Activated T-helper 1 cell treated with anti-CD3 and anti-CD28 coated beads, Interleukin-2, amount 50 U/mL, for 16 hours (primary cell): ENCODE measurements at places on chromosomes 3 and 15.
A peak's percentile ranks its signal among the peaks of the same experiment; 100 is the strongest.

DNA sequence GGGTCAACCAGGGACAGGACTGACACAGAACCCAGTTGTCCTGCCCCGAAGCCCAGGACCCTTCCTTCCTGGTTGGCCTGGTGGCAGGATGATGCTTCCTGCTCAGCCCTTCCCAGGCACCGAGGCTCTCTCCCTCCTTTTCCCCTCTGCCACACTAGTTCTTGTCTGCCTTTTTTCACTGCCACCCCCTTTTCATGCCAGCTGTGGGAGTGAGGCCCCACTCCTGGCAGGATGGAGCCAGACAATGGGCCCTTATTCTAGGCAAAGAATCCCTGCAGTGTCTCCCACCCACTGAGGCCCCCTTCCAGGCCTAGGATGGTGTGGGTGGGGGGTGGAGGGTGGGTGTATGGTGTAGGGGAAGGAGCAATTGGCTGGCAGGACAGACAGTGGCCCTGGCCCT, 1.1 kb upstream of the SCAMP5 start:
- no peak for DNase-seq

GRCh38 chr3:133413161-133414020, 13.5 kb downstream of the BFSP2 start:
- DNase-seq: no peak

DNA sequence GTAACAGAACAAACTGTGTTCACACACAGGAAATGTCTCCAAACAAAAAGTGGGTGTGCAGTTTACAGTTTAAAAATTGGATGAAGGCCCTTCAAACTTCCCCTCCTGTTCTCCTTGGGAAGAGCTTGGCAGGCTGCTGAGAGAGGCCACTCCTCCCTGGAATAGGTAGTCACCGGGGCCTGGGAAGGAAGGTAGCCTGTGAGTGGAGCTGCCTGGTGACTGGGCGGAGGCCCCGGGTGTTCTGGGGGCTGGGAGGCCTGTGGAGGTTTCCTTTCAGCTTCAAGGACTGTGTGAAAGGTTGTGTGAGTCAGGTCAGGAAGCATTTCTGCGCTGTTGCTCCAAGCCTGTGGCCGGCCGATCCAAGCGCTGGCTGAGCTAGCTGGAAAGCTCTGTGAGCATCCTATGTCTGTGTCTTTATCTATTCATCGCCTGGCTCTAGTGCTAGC, 14.1 kb downstream of the SLCO3A1 start:
- no peak for DNase-seq

DNA sequence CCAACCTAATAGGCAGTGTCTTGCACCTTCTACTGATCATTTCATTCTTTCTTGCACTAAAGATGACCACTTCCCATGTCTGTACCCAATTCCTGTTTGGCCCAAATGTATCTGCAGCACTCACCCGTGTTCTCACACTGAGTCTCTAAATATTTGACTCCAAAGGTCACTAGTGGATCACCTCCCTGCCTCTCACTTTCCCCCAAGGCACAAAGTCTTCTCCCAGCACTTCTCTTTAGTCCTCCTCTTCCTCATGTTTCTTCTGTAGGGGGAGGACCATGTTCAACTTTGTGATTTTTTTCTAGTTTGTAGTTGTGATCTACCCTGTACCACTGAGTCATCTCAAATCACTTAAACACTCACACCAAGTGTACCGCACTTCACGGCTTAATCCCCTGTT, 13.9 kb downstream of the NR1I2 start:
- no peak for DNase-seq

DNA sequence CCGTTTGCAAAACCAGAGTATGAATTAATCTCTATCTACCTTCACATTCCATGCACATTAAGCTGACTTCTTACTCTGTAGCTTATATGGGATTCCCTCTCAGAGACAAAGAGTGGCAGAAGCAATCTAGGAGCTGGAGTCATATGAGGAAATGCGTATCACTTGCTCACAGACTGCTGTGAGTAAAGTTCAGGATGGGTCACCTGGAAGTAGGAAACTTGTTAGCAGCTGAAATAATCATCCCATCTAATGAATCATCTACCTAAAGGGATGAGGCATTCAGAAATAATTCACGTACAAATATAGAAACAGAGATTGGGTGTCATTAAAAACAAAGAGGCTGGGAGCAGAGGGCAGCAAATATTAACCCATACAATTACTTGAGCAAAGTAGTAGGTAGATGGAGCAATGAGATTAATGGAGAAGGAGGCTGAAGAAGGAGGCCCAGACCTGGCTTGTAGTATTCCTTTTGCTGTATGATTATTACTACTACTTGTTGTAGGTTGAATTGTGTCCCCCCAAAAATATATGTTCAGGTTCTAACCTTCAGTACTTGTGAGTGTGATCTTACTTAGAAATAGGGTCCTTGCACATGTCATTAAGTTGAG, 866.3 kb downstream of the ROBO2 start:
- no peak for DNase-seq

DNA sequence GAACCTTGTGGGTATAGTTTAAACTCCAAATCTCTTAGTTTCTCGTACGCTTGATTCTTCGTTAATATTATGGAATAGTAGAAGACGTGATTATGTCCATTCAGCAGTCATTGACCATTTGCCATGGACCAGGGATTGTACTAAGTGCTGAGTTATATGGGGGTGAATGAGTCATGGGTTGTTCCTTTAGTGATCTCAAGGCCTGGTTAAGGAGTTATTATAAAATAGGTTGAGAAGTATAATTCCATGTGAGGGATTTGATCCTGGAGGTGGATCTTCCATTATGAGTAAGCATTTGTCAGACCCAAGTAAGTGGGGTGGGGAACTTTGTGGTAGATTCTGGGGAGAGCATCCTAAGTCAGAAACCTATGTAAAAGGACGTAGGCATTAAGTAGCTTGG, 15.4 kb downstream of the NR2C2 start:
- DNase-seq: no peak

DNA sequence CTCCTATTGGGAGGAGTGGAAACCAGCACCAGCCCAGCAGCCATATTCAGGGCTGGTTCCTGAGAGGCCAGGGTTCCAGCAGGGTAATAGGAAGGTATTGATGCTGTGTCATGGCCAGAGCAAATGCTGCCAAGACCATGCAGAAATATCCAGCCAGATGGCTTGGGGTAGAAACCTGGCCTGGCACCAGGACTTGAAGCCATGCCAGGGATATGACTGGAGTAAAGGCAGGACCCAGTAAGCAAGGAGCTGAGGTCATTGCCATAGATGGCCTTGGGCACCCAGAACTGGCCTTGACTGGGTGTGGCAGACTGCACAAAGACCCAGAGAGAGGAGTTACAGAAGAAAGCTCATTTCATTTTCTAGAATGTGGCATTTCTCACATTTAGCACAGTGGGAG, 257.6 kb upstream of the GOLGA6L4 start:
- DNase-seq: no peak

DNA sequence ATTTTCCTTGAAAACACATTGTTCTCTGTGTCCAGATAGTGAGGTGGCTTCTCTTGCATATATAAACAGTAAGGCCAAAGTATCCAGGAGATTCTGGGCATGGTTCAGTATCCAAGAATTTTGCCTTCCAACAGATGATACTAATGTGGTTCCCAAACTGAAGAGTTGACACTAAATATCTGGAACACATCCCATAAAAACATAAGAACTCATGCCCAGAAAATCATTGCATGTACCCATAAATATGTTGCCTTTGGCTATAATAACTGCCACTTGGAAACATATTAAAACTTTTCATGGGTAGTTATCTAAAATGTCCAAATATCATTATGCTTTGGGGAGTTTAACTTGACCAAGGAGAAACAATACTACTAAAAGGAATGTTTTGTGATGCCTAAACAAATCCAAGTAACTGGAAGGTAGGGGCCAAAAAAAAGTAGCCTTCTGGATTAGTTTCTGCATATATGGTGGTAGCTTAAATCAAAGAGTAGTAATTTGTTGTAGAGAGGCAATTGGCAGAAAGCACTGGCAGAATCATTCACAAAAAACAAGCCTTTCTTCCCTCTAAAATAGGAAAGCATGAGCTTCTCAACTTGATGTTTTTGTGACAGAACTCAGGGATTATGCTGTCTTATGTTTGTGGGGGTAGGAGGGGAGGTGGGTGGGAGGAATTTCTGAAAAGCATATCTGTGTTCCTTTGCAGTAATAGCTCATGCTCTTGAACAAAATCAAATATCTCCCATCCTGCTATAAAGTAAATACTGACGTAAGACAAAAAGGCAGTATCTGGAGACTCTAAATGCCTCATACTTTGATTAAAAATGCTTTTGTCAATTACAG, 753.9 kb downstream of the TUSC7 start:
- DNase-seq: no peak

DNA sequence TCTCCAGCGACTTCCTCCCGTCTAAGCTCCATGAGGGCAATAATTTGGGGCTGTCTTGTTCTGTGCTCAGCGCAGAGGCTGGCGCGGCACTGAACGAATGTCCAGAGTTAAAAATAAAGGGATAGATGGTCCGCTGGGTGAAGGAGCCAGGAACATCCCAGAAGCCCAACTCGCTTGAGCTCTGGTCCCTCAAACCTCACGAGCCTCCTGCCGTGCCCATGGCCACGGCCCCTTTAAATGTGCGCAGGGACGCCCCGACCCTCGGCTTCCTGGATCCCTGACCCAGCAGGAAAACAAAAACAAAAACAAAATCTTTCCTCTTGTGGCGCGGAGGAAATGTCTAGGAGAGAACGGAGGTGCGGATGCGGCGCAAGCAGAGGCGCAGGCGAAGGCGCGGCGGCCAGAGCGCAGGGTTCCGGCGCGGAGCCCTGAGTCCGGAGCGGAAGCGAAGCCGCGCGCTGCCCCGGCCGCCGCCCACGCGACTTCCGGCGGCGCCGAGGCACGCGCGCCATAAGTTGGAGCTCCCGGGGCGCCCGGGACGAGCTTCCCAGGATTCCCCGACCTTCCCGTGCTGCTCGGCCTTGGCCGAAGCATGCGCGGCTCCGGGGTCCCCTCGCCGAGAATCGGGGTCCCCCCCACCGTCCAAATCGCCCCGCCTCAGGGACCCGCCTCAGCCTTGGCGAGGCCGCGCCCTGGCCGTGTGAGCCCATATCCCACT, 52.9 kb upstream of the WNT7A start:
- DNase-seq: no peak

- no peak for DNase-seq
Observed at GRCh38 chr3:32641356-32641755, 43.6 kb upstream of the CNOT10 start.

DNA sequence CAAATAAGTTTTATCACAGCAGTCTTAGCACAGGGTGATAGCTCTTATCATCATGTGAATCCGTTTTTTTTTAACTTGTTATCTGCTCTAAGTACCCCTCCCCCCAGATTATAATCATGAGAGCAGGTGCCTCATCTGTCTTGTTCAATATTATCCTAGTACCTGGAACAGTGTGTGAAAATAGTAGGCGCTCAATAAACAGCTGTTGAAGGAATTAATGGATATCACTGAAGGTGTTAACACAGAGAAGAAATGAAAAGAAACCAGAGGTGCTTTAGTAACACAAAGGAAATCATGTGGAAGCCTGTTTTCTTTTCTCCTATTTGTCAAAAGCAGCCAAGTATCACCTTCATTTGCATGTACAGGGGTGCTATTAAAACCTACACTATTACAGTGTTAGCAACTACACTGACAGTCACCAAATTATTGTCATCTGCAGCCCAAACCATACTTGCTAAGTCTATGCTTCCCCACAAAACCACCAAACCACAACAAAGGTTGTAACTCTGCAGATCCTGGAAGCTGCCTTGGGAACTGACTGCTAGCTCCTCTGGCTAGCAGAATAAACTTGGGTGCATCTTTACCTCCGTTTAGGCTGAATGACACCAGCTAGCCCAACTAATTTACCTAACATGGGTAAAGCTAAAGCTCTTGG, 2.9 kb downstream of the XPC start:
- DNase-seq: peak; percentile 22

DNA sequence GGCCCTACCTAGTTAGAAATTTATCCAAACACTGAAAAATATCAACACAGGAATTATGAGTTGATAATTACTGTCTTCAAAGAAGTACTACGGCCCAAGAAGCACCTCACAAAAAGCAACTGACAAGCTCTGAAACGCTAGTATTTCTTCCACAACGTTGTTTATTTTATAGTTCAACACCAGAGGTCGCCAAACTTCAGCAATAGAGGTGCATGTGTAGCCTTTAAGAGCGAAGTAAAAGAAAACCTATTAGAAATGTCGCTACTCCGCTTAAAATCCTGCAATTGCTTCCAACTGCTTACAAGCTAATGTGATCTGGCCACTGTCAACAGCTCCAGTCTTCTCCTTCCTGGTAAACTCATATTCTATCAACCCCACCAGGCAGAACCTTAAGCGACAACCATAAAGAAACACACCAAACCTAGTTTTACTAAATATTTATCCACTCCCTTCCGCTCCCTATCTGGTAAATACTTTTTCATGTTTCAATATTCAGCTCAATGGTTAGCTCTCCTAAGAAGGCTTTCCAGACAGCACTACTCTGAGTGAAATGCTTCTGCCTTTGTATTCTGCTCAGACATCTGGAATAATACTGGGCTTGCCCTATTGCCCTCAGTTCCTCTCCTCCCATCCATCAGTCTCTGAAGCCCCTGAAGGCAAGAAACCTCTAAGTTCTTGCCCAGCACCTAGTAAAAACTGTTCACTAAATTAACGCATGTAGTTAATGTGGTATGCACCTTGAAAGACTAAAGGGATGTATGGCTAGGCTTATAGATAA, 110.2 kb downstream of the NR1I2 start:
- DNase-seq: no peak

DNA sequence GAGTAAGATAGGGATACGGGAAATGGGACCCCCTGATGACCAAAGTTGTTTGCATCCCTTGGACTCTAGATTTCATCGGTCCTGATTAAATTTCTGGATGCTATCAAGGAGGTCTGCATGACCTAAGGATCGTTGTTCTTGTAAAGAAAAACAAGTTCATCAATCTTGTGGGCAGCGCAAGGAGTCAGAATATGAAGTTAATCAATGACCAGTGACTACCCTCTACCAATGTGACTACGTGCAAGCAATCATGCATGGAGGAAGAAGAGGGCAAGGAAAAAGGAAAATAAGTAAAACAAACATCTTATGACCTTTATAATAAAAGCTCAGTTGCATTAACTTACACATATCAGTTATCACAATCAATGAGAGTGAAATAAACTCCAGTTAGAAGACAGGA, 139.7 kb downstream of the RTP4 start:
- DNase-seq: no peak

- DNase-seq: no peak
Observed at GRCh38 chr3:12287727-12288181, 1.1 kb upstream of the PPARG start.

- no peak for DNase-seq
Observed at GRCh38 chr3:99638167-99638948, at the start of gene COL8A1. COL8A1 (plus strand) TSS chr3:99638594; CDS start chr3:99790683, 152,089 bp downstream.

GRCh38 chr3:69646287-69647067, 92.8 kb upstream of the MITF start:
- no peak for DNase-seq

GRCh38 chr3:195179776-195180489, 91.0 kb downstream of the XXYLT1 start:
- DNase-seq: no peak

- no peak for DNase-seq
Observed at GRCh38 chr3:34938784-34939183, 700.5 kb upstream of the ARPP21 start.

DNA sequence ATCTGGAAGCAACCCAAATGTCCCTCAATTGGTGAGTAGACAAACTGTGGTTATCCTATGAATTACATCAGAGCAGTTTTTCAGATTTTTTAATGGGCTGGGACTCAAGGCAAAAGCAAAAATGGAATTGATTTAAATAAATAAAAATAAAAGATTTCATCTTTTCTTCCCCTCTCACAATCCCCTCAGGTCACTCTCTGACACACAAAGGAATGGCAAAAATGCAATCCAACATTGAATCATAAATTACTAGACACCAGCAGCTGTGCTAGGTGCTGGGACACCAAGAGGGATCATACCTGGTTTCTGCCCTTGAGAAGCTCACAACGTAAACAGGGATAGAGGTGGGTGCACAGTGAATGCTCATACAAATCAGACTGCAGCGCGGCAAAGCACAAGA, 58.8 kb downstream of the CPN2 start:
- DNase-seq: no peak
